ENCODE measurements at places on chromosomes 3 and 15.

DNA sequence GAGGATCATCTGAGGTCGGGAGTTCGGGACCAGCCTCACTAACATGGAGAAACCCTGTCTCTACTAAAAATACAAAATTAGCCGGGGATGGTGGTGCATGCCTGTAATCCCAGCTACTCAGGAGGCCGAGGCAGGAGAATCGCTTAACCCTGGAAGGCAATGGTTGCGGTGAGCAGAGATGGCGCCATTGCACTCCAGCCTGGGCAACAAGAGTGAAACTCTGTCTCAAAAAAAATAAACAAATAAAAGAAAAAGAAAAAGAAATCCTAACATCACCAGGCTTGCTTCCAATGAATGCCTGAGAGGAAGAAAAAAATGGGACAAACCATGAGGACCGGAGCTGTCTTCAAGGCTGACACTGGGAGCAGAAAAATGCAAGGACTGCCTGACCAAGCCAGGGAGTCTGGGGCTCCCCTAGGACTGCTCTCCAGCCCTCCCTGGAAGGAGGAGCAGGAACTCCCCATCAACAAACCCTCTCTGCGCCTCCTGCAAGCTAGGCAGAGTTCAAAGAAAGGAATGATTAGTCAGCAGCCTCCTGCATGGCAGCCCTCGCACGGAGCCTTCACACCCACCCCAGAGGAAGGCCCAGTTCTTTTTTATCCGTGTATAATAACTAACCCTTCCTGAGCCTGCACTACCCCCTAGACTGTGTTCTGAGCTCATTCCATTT is 55.4 kb downstream of the NUP210 start:
- no peak overlapping the region for H3K27ac ChIP-seq
- H3K4me1 ChIP-seq: no peaks in the 10 kb centered on the region
- no peak overlapping the region for H3K4me3 ChIP-seq
- no peaks in the 10 kb centered on the region for H3K36me3 ChIP-seq

DNA sequence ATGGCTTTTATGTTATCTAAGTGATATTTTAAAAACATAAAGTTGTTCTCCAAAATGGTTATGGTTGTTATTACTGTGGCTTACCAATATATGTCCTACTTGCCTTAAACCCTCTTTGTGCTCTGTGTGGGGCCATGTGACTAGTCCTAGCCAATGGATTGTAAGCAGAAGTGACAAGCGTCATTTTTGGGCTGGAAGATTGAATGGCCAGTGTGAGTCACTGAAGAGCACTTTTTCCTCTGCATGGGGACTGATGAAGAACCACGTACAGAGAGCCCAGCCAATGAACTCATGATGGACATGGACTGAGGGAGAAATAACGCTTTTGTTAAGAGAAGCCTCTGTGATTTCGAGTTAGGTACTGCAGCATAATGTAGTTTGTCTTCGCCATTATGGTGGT is 332.7 kb downstream of the EDEM1 start:
- H3K27me3 ChIP-seq: no peaks in the 10 kb centered on the region
- no peaks in the 10 kb centered on the region for H3K4me1 ChIP-seq
- DNase-seq: no peak

DNA sequence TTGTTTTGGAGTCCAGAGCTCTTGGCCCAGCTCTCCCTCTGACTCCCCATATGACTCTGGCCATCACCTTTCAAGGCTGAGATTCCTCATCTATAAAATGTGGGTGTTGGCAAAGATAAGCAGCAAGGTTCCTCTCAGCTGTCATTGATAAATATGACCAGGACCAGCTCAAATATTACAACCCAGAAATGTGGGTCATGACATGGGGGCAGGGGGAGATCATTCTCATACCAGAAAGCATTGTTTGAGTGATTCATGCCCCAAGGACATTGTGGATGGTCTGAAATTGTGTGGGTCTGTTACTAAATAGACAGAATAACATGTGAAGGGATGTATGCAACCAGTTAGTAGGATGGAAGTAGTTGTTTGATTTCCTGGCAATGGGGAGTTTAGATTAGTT is 13.9 kb downstream of the UPK1B start:
- H3K4me1 ChIP-seq: no peaks in the 10 kb centered on the region
- no peaks in the 10 kb centered on the region for H3K27me3 ChIP-seq
- H3K4me3 ChIP-seq: no peak overlapping the region
- H3K27ac ChIP-seq: no peak overlapping the region

- no peak for DNase-seq
- no peak overlapping the region for H3K4me3 ChIP-seq
- no peaks in the 10 kb centered on the region for H3K27me3 ChIP-seq
- H3K27ac ChIP-seq: no peak overlapping the region
Observed at GRCh38 chr15:59399465-59400102, 26.9 kb upstream of the MYO1E start.

Measured in colonic mucosa (tissue), 4 donors.